ENCODE measurements at places on chromosomes 5 and 9. TPM values are rescaled to one million over a fixed set of nuclear protein-coding genes. Genes with fewer than 3 reads are reported as not detected.

TSSK1B gene
- total RNA-seq = not detected

DBH gene
- not detected for total RNA-seq

C5orf22 gene
- total RNA-seq = 31.9 TPM

ACTL7B gene
- total RNA-seq = not detected

MAMDC4 gene
- 7.9 TPM for total RNA-seq

ZNG1A gene
- total RNA-seq = 50.7 TPM

Data from A673 (cell line).